Activated T-cell treated with anti-CD3 and anti-CD28 coated beads for 4 hours (primary cell): ENCODE measurements at places on chromosomes 5 and 9.

- no peak for DNase-seq
These were observed at the start of gene ZNF462 for GRCh38 chr9:106862821-106863720. Gene ZNF462 (plus strand): TSS chr9:106863166. CDS start chr9:106923384, 60,218 bp downstream.

DNA sequence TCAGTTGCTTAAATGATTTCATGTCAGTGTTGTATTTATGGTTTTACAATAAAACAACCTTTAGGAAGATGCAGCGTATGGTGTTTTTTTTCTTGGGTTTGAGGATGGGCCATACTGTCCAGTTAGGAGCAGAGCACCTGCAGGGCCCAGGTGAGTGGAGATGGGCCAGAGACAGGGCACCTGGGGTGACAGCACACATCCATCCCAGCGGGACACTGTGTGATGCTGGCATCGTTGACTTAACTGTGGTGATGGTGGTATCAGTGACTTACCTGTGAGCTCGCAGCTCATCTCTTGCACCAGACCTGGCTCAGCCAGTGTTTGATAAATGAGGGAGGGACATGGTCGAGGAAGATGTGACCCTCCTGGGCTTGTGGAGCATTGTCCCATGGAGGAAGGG, 21.6 kb downstream of the AMBP start:
- DNase-seq, result no peak

DNA sequence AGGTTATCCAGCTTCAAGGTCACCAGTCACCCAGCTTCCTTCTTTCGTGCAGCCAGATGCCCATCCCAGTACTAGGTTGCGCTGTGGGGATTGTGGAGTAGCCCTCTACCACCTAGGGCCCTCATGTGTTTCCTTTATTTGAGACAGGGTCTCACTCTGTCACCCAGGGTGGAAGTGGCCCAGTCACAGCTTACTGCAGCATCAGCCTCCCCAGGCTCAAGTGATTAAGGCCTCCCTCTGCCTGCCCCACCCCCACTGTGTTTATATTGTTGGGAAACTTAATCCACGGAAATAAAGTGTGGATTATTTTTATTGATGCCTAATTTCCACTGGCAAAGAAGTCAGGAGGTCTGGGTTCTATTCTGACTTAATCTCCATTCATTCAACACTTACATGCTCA, 4.3 kb downstream of the IL17B start:
- no peak for DNase-seq

GRCh38 chr5:153480401-153480800, 10.1 kb upstream of the GRIA1 start:
- no peak for DNase-seq

DNA sequence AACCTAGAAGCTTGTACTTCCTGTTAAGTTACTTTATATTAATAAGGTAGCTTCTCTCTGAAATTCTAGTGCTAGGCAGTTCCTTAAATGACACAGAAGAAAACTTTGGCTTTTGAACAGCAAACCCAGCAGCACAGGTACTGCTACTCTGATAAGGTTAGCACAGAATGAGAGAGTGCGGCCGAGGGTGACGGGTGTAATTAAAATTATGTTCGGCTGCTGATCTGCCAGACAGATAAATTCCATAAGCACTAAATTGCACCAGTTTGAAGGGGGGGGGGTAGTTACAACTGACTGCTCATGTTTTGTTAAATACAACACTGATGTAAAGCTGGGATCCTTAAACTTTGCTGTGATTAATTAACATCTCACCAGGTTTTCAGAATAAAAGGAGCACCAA, 475.1 kb downstream of the SPOCK1 start:
- DNase-seq, result no peak

DNA sequence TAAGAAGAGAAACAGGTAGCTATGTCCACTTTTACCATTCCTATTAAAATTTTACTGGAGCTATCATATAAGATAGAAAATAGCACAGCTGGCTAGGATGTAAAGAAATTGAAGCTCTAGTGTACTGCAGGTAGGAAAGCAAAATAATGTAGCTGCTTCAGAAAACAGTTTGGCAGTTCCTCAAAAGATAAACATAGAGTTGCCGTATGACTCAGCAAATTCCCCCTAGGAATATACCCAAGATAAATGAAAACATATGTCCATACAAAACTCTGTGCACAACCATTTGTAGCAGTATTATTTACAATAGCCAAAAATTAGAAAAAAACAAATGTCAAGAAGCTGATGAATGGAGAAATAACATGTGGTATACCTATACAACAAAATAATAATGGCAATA, 64.6 kb upstream of the SHISAL2B start:
- no peak for DNase-seq

GRCh38 chr5:80090884-80091166, 55.7 kb downstream of the THBS4 start:
- DNase-seq, result no peak

- no peak for DNase-seq
These were observed 77.0 kb upstream of the COL5A1 start for GRCh38 chr9:134564431-134565170.

DNA sequence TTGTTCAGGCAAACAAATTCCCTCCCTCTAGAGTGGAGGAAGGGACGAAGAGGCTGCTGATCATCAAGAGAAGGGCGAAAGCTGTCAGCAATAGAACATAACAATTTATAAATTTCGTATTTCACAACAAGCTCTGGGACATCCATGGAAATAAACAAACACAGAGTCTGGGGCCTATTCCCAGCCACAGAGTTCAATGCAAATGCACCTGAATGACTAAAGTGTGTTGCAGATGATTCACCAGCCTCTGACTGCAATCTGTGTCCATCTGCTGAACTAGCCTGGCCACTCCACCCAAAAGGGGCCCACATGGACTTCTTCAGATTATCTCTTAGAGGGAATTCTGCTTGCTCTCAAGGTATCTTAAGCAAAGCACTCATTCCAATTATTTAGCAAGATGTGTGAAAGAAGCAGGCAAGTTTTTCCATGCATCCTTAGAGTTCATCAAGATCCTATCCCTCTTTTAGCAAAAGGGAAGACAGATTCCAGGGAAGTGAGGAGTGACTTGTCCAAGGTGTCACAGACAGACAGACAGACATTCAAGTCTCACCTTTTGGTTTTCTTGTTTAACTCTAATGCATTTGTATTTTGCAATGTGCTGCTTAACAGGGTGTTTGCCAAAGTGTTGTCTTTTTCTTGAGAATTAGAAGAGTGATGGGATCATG, 307.8 kb upstream of the PAPPA start:
- DNase-seq, result no peak

DNA sequence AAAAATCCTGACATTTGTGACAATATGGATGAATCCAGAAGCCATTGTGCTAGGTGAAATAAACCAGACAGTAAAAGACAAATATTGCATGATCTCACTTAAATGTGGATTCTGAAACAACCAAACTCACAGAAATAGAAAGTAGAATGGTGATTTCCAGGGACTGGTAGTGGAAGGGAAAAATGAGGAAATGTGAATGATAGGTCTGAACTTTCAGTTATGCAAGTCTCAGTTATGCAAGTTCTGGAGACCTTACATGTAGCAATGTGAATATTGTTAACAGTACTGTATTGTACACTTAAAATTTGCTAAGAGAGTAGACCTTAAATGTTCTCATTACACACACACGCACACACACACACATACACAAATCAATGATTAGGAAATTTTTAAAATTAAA, 84.9 kb downstream of the SLCO4C1 start:
- DNase-seq, result no peak

DNA sequence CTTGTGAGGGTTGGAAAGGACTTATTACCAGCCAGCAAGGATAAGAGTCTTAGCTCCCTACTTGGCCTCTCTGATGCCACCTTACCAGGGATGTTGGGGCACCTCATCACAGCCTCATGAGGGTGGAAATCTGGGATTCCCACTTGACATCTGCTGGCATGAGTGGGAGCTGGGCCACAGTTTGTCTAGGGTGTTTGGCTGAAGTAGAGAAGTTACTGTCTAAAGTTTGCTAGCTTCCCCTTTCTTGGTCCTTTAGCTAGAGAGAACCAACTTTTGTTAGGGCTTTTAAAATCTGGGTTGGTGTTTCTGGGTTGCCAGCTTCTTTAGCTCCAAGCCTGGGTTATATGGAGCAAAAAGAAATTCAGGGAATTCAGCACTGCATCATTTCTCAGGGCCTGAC, 57.5 kb upstream of the GNA14 start:
- no peak for DNase-seq

GRCh38 chr5:93249651-93250289, 331.2 kb downstream of the NR2F1-AS1 start:
- no peak for DNase-seq

DNA sequence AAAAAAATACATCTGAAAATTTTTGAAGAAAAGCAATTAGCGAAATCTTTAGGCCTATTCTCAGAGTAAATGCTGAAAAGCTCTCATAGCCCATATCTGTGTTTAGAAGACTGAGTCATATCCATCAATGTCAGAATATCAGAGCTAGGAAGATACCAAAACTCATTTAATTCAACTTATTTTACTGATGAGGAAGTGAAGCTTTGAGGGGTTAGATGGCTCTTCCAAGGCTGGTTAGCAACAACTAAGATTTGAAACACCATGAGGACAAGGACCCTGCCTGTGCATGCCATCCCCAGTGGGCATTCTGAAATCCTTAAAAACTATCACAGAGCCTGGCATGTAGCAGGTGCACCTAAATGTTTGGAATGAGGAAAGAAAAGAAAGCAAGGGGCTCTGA, 2.5 kb downstream of the FREM1 start:
- no peak for DNase-seq

DNA sequence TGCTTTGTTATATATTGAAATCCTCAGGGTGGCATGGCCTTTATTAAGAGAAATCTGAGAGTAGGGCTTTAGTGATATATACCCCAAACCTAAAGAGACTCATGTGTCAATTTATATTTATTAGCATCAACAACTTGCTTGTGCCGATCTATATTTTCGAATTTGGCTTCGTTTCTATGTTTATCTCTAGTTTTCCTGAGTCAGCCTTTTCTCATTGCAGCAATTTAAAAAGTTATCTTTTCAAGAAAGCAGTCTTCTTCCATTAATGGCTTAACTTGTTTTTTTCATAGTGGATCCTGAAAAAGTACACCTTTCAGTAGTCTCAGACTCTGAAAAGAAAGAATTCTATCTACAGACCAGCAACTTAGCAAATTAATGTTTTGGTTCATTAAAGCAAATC, 99.9 kb upstream of the KCNN2 start:
- no peak for DNase-seq

GRCh38 chr5:55541056-55541635, 6.4 kb upstream of the PLPP1 start:
- no peak for DNase-seq

DNA sequence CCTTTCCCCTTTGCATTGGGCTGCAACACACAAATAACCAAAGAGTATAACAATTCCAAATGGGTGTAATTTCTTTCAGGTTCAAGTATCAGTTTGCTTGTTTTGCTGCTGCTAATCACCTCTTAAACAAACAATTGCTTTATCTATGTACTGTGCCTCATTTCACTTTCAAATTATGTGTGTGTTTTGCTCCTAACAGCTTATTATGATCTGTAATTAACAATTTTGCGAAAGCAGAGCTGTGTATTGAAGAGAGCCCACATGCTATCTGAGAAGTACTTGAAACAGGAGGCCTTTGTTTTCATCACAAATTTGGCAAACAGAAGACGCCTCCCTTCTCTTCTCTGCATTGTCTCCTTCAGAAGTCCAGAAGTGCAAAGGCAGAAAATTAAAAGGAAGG, 312.0 kb downstream of the TLE1 start:
- no peak for DNase-seq

- no peak for DNase-seq
These were observed 35.5 kb downstream of the PBX3 start for GRCh38 chr9:125782718-125783117.

DNA sequence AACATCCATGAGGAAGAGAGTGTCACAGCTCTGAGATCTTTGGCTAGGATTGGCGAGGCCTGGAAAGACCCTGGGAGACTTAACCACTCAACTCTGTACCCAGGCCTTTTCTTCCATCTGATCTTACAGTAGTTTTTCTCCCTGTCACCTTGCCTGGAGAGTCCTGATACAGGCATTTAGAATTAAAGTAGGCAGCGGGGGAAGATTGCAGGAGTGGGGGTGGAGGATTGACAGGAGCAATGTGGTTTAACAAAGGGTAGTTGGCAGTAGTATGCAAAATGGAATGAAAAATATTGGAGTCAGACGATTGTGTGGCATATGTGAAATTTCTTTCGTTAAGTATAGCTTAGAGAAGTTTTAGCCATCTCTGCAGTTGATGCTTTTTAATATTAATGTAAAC, 16.9 kb downstream of the TMEFF1 start:
- no peak for DNase-seq

DNA sequence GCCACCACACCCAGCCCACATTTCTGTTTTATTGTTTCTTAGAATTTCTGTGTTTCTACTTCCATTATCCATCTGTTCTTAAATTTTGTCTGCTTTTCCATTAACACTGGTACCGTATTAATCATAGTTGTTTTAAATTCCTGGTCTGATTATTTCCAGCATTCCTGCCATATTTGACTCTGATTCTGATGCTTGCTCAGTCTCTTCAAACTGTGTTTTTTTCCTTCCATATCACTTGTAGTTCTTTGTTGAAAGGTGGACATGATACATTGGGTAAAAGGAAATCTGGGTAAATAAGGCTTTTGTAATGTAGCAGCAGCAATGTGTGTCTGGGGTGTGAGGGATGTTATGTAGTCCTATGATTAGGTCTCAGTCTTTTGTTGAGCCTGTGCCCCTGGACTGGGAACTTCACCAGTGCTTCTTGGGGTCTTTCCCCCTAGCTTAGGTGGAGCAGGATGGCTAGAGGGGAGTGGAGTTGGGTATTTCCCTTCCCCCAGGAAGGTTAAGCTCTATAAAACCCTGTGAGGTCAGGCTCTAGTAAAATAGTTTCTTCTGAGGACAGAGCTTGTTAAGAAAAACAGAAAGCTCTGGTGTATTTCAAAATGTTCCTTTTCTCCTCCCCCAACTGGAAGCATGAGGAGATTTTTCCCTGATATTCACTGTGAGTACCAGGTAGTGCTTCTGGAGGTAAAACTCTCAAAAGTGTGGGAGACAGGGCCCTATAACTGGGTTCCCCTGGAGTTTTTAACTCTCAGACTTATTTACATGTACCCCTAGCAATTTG, 10.1 kb upstream of the TMOD1 start:
- no peak for DNase-seq

DNA sequence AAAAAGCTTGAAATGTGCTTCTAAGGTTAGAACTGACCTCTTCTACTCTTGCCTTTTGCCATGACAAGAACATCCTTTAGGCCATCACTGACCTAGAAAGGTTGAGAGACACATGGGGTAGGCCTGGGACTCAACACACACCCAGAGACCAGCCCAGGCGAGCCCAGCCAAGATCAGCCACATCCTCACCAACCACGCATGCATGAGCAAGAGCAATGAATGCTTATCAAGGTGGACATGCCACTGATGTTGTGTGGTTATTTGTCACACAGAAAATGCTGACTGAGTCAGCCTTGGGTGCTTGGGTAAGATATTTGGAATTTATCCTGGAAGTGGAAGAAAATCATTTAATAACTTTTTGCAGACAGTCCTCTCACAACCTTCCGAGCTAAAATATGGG, 39.4 kb downstream of the SMIM23 start:
- DNase-seq, result no peak

- DNase-seq, result no peak
These were observed 50.6 kb downstream of the LHX2 start for GRCh38 chr9:124062172-124062571.
